ENCODE measurements at places on chromosomes 3 and 15.

GRCh38 chr3:168051531-168052471 is 43.9 kb downstream of the GOLIM4 start:
- DNase-seq: peak; percentile 40

- DNase-seq: no peak
Observed at GRCh38 chr3:63089007-63089750, 188.9 kb upstream of the SYNPR start.

GRCh38 chr15:28998511-28998910 is 112.7 kb downstream of the APBA2 start:
- no peak for DNase-seq

DNA sequence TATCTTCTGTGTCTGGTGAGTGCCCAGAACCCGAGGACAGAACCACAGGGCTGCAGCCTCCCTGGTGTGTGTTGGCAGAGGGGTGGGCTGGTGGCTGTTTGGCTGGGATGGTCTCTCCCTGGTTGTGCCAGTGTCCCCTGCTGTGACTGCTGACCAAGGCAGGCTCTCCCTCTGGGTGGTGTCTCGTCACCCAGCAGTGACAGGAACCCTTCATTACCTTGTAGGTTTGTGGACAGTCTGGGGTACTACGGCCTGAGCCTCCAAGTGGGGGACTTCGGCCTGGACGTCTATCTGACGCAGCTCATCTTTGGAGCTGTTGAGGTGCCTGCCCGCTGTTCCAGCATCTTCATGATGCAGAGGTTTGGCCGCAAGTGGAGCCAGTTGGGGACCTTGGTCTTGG is 6.4 kb upstream of the SLC22A14 start:
- peak; percentile 17 for DNase-seq

DNA sequence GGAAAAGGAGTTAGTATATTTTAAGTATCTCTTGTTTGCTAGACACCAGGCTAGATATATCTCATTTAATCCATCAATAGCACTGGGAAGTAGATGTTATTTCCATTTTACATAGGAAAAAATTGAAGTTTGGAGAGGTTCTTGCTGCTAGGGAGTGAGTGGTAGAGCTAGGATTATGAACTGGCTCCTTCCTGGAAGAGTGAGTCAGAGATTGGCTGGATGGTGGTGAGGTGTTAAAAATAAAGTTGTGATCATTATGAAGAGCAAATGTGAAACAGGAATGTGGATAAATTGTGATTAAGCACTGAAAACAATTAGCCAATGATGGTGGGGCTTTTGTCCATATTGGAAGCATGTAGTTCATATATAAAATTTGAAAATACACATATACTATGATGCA is 234.2 kb downstream of the WNT5A start:
- no peak for DNase-seq

DNA sequence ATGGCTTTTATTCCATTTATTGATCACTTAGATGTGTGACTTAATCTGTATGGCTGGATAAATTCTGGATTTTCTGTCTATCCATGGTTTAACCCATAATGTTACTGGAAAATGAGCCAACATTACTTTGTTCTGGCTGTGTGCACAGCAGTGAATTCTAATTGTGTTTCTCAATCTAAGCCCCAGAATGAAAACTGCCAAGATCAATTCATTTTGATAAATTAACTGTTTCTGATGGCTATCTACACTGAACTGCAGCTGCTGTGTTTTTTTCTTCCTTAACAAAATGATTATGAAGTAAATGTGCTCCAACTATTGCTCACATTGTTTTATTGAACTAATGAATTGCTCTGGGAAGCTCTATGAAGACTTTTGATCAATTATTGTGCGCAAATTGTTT is 35.7 kb upstream of the CPB1 start:
- no peak for DNase-seq

- DNase-seq: no peak
Observed at GRCh38 chr15:57026016-57026592, 107.7 kb downstream of the TCF12 start.

- peak; percentile 44 for DNase-seq
Observed at GRCh38 chr3:71926262-71926600, 141.3 kb upstream of the PROK2 start.

- no peak for DNase-seq
Observed at GRCh38 chr3:117837391-117837790, 1127.8 kb downstream of the TUSC7 start.

GRCh38 chr3:182115328-182116015 is 403.7 kb downstream of the SOX2 start:
- no peak for DNase-seq

GRCh38 chr3:78645628-78646310 is 1122.0 kb downstream of the ROBO1 start:
- peak; percentile 34 for DNase-seq

- DNase-seq: no peak
Observed at GRCh38 chr3:135896613-135897012, 68.9 kb upstream of the PPP2R3A start.

All from GM13976 (cell line).